ENCODE measurements at places on chromosomes 6 and 20.

DNA sequence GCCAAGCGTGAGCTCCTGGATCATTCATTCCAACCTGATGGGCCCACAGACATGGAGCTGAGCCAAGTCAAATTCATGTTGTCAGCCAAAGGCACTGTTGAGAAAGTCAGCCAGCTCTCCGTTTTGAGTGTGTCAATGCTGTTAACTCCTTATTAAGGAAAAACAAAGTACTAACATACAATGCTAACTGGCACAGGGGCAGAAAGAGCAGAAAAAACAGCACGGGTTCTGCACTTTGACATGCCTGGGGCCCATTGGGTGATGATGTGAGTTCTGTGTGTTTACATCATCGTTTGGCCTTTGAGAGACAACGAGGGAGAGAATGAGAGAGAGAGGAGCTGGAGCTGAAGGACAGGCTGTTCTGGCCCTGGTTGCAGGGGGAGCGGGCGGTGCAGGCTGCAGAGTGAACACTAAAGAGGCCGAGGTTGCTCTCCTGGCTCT lies 85.9 kb downstream of the SMOC2 start:
- no peak for DNase-seq

DNA sequence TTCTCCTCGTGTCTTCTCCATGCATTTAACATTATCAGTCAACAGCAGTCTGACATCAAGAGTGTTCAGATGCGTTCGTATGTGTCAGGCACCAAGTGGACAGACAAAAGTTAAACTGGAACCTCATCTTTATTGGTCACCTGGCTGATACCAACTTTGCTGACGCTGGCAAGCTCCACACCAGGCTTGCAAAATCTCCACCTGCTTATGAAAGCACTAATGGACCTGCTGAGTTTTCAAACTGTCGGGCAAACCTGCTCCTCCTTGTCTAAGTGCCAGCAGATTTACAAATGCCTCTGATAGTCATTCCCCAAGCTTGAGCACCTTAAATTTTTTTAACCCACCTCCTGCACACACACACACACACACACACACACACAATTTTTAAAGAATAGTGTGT lies 27.9 kb upstream of the DSP start:
- no peak for DNase-seq

GRCh38 chr6:52881996-52882841 lies 27.3 kb downstream of the GSTA3 start:
- DNase-seq: peak; percentile 50

GRCh38 chr6:71490876-71491275 lies 202.3 kb downstream of the OGFRL1 start:
- no peak for DNase-seq

- DNase-seq: no peak
These were observed 37.6 kb downstream of the HMGN3 start for GRCh38 chr6:79196912-79197311.

DNA sequence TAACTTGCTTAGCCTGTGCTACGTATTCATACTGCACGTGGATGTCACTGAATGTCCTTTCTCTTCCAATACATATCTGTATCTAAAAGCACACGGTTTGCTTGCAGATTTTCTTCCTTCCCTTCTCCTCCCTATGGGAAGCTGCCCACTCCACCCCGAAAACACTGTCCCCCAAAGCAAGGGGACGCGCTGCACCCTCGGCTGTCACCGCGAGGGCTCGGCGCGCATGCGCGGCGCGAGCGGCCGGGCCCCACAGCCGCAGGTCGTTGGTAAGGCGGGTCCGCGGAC lies 659 bp downstream of the TMX4 start:
- no peak for DNase-seq

DNA sequence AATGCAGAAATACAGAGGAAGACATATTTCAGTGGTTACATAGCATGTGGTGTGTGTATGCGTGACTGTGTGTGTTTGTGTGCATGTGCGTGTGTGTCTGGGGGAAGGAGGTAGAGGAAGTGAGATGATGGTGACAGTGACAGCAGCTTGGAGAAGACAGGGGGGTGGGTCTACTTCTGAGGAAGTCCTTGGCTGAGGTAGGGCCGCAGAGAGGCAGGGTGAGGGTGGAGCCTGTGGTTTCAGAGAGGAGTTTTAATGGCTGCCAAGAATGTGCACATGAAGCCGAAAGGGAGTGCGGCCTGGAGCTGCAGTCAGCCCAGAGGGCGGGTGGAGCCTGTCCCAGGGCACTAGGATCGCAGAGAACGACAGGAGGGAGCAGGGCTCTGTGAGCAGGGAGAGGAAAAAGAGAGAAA lies 22.7 kb upstream of the RNF24 start:
- DNase-seq: peak; percentile 65

- DNase-seq: no peak
These were observed 288.5 kb downstream of the SOX4 start for GRCh38 chr6:21881969-21882465.

GRCh38 chr6:87171938-87172633 lies 16.7 kb downstream of the ZNF292 start:
- DNase-seq: no peak

DNA sequence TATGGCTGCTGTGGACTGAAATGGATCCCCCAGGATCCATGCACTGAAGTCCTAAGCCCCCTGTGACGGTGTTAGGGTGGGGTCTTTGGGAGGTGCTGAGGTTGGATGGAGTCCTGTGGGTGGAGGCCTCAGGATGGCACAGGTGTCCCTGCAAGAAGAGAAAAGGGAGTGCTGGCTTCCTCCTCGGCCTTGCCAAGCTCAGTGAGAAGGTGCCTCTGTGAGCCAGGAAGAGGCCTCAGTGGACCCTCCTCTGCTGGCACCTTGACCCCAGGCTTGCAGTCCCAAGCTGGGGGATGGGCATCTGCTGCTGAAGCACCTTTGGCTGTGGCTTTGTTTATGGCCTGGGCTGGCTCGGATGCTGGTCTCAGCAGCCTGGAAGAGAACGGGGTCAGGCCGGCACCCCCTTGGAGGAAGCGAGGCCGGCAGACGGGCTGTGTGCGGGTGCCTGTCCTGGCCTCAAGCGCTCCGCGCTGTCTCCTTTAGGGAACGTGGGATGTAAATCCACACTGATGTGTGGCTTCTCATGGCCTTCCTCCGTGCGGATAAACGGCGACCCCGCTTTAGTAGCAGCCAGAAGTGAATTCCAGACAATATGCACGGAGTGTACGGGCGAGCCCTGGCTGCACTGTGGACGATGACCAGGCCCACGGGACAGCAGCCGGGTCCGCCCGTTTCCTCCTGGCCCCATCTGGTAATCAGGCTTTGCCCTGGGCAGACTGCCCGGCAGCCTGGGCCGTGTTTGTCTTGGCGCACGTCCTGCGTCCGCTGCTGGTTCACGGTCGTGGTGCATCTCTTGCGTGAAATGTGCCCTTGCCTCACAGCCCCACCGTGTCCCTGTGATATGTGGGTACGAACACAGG lies 182.6 kb downstream of the ERMARD start:
- DNase-seq: no peak
